ENCODE measurements at places on chromosomes 4 and X.

DNA sequence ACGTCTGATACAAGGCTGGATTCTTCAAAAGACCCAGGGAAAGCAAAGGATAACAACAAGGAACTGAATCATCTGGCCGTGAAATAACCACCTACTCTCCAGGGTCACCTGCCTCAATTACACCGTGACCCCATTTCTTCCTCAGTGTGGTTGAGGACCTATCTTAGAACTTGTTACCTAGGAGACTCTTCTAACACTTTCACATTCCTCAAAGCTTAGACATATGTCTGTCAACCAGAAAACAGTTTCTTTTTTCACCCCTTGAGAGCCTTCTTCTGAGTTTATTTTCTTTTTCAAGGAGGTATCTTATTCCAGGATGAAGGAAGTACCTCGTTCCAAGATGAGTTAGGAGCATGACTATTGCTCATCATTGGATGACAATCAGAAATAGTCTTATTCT lies 337.8 kb downstream of the ARHGAP24 start:
- no peak for DNase-seq

DNA sequence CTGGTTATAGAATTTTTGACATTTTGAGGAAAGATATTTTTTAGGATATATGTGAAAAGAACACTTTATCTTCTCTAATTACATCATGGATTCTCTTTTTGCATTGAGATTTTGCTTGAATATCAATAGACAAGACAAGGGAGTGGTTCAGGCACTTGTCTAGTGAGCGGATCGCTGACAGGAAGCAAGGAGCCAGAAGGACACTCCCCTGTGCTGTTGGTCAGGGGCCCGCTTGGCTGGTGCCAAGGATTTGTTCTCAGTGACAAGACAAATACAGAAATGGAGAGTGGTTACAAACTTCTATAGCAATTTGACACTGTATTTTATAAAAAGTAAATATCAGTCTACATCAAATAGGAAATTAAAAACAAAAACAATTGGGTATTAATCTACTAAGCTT lies 60.0 kb downstream of the SLC9B1 start:
- no peak for DNase-seq

- no peak for DNase-seq
Observed at GRCh38 chr4:24514808-24515207, 69.5 kb downstream of the DHX15 start.

- DNase-seq: no peak
Observed at GRCh38 chr4:17468619-17469221, 43.2 kb downstream of the QDPR start.

GRCh38 chrX:40158036-40158706 lies 60.4 kb upstream of the BCOR start:
- DNase-seq: no peak

DNA sequence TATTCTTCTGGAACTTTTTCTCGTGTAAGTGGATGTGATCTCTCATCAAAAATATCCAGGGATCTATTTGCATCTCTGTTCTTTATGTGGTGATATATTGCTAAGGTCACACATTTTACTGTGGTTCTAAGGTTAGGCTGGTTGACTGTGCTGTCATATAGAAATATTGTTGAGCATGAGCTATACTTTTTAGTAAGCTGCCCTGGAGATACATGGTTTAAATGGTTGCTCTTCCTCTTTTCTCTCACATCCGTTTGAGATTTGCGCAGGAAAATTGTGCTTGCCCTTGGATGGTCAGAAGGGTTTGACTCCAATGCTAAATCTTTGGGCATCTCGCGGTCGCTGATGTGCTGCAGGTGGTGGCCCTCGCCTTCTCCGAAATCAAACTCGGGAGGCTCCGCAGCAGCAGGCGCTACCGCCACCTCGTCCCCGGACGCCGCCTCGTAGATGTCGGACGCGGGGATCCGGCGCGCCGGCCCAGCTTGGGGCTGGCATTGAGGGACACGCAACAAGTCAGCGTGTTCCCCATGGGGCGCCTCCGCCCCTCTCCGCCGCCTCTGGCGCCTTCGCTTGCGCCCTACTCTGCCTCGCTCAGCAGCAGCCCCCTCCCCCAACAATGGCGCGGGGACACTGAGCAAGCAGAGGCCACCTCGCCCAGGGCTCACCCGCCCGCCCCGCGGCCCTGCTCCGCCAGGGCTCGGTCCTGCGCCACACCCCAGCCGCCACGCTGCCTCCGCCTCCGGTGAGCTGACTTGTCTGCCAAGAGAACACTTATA lies 154.5 kb downstream of the MSN start:
- peak; percentile 19 for DNase-seq

- DNase-seq: no peak
Observed at GRCh38 chr4:2451036-2451520, 17.8 kb upstream of the RNF4 start.

DNA sequence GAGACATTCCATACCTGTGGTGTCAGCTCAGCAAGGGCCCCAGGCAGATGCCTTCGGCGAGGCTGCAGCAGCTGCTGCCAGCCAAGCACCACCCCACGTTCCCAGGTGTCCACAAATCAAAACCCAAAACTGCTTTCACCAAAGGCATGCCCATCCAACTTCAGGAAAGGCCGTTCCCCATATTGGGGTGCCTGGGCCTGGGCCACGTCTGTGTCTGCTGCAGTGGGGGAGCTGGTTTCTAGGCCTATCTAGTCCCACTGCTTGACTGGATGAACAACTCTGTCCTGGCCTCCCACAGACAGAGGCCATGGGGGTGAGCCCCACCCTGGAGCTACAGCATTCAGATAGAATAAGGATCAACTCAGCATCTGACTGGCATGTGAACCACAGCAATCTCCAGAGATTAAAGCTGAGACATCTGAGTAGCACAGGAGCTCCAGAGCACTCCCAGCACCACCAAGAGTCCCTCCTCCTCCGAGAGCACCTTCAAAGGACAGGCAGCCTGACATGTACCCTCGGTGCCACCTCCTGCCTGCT lies 37.0 kb downstream of the NAT8L start:
- no peak for DNase-seq

GRCh38 chr4:105994061-105994460 lies 98.8 kb downstream of the NPNT start:
- no peak for DNase-seq

- peak; percentile 55 for DNase-seq
Observed at GRCh38 chr4:98446499-98447375, 185.6 kb downstream of the RAP1GDS1 start.

DNA sequence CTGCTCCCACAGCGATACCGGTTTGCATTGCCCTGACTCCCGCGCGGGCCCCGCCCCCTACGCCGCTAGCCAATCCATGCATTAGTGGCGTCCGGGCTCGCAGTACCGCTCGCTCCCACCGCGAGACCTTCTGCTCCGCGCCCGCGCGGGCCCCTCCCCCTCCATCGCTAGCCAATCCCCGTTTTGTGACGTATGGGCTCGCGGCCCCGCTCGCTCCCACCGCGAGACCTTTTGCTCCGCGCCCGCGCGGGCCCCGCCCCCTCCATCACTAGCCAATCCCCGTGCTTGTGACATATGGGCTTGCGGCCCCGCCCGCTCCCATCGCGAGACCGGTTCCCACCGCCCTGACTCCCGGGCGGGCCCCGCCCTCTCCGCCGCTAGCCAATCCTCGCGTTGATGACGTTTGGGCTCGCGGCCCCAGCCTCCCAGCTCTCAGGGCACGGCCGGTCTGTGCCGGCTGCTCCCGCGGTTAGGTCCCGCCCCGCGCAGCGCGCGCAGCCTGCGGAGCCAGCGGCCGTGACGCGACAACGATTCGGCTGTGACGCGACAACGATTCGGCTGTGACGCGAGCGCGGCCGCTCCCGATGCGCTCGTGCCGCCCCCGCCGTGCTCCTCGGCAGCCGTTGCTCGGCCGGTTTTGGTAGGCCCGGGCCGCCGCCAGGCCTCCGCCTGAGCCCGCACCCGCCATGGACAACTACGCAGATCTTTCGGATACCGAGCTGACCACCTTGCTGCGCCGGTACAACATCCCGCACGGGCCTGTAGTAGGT lies at the start of gene EMD:
Gene EMD, plus strand, starts transcription at position 497 of the 770 bp plus-strand sequence. Its CDS starts 190 bp downstream, at position 687.
- DNase-seq: peak; percentile 90

DNA sequence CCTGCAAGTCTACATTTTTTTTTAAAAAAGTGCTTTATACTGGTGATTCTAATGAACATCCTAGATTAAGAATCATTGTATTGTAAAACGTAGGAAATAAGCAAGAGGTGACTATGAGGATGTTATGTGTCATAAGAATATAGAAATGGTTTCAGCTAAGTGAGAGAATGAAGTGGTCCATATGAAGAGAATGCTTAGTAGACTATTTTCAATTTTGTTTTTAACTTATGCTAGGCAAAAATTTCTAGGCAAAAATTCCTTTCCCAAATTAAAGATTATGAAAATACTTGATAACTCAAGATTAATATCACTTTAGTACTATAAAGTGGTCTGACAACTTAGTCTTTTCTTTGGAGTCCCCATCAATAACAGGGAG lies 825 bp downstream of the DYNLT3 start:
- no peak for DNase-seq

- DNase-seq: no peak
Observed at GRCh38 chr4:152539556-152540292, 3.8 kb upstream of the FBXW7 start.

- no peak for DNase-seq
Observed at GRCh38 chrX:41913476-41913875, 9.9 kb downstream of the CASK start.

DNA sequence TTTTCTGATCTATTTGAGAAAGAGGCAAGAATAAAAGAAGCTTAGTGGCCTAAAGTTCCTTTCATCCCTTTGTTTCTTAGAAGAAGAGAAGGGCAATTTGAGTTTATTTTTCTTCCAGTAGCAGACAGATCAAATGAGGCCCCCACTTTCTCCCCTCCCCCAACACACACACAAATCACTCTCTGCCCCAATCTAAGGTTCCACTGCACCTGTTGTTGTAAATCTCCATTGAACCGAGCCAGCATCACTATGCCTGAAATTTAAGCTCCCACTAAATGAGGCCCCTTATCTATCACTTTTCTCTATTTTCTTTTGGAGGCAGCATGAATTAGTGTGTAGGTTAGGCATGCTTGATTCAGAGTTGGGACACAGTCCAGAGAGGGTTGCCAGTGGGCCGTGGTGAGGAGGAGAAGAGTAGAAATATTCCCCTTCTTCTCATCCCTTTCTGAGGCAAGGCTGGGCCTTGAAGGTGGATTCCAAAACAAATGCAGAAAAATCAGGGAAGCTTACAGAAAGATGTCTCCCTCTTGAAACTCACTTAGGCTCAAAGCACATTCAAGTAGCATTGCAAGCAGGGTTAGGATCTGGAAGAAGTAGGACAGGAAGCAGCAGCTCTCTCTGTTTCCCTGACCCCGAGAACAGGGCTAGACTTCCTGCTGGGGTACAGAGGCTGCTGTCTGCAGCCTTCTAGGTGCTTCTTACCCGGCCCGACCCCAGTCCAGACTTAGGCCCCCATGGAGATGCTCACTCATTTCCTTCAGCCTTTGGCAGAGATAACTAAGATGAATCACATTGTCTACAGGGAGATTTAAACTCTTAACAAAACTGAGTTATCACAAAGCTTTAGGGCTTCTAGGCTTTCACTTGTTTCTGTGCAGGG lies 70.7 kb downstream of the RASL11B start:
- no peak for DNase-seq

DNA sequence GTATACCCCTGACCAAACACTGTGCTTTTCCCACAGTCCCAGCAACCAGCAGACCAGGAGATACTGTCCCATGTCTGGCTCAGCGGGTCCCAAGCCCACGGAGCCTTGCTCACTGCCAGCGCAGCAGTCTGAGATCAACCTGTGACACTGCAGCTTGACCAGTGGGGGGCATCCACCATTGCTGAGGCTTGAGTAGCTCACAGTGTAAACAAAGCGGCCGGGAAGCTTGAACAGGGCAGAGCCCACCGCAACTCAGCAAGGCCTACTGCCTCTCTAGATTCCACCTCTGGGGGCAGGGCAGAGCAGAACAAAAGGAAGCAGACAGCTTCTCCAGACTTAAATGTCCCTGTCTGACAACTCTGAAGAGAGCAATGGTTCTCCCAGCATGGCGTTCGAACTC lies 58.1 kb downstream of the SLC10A6 start:
- DNase-seq: no peak

DNA sequence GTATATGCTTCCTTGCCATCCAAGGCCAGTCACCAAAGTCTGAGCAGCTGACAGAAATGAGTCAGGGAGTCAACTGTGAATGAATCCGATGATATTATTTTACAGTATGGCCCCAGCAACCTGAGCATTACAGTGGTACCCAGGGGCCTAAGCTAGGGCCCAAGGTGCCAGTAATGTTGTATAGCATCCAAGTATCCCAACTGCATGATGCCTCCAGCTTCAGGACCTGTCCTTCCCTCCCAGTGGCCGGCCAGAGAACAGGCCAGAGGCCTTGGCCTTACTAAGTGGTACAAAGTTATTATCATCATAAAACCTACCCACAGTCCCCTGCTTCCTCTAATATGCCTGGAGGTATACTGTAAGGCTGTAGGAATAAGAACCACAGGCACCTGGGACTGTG lies 79.9 kb downstream of the RFC1 start:
- DNase-seq: no peak

Measured in stimulated activated CD4-positive, alpha-beta T cell treated with anti-CD3 and anti-CD28 coated beads, Interleukin-4, amount 100 ng/mL, for 48 hours (primary cell).